ENCODE measurements at places on chromosomes 6 and 20. TPM values are rescaled to one million over a fixed set of nuclear protein-coding genes. Genes with fewer than 3 reads are reported as not detected.
A peak's percentile ranks its signal among the peaks of the same experiment; 100 is the strongest.

Gene NRSN1
- total RNA-seq, result 1.5 TPM

DNA sequence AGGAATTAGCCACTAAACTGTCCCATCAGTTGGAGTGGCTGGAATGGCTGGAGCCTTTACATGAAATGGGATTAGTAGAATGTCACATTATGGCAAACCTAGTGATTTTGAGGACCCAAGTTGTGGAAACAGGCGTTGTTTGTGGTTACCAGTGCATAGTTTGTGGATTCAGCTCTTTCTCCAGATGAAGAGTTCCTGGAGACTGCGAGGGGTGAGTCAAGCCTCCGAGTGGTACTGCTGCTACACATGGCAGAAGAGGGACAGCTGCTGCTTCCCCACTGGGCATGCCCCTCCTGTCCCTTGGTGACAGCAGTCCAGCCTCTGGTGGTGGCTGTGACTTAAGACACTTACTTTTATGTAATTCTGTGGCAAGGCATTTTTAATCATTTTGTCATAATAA, 94.2 kb upstream of the SCP2D1 start:
- no peak overlapping the region for H3K4me3 ChIP-seq
- no peak for DNase-seq
- H3K4me1 ChIP-seq, result no peaks in the 10 kb centered on the region
- no peaks in the 10 kb centered on the region for H3K36me3 ChIP-seq
- no peaks in the 10 kb centered on the region for H3K27me3 ChIP-seq

GRCh38 chr6:44733868-44734267, 346.4 kb downstream of the CDC5L start:
- peaks cover 5% of the 10 kb centered on the region for H3K4me1 ChIP-seq
- H3K36me3 ChIP-seq, result no peaks in the 10 kb centered on the region
- no peak overlapping the region for H3K4me3 ChIP-seq
- H3K27me3 ChIP-seq, result no peaks in the 10 kb centered on the region

- DNase-seq, result peak; percentile 71
- no peaks in the 10 kb centered on the region for H3K36me3 ChIP-seq
These were observed 176.2 kb upstream of the SASH1 start for GRCh38 chr6:148166339-148166968.

DNA sequence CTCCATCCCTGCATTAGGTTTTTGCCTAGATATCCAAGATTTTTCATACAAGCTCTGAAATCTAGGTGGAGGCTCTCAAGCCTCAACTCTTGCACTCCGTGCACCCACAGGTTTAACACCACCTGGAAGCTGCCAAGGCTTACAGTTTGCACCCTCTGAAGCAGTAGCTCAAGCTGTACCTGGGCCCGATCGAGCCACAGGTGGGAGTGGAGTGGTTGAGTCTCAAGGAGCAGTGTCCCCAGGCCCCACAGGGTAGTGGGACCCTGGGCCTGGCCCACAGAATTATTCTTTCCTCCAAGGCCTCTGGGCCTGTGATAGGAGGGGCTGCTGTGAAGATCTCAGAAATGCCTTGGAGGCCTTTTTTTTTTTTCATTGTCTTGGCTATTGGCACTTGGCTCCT, 973.5 kb upstream of the MAP3K7 start:
- no peaks in the 10 kb centered on the region for H3K4me1 ChIP-seq
- no peak overlapping the region for H3K27ac ChIP-seq
- no peak for DNase-seq
- H3K36me3 ChIP-seq, result no peaks in the 10 kb centered on the region
- no peaks in the 10 kb centered on the region for H3K27me3 ChIP-seq

DNA sequence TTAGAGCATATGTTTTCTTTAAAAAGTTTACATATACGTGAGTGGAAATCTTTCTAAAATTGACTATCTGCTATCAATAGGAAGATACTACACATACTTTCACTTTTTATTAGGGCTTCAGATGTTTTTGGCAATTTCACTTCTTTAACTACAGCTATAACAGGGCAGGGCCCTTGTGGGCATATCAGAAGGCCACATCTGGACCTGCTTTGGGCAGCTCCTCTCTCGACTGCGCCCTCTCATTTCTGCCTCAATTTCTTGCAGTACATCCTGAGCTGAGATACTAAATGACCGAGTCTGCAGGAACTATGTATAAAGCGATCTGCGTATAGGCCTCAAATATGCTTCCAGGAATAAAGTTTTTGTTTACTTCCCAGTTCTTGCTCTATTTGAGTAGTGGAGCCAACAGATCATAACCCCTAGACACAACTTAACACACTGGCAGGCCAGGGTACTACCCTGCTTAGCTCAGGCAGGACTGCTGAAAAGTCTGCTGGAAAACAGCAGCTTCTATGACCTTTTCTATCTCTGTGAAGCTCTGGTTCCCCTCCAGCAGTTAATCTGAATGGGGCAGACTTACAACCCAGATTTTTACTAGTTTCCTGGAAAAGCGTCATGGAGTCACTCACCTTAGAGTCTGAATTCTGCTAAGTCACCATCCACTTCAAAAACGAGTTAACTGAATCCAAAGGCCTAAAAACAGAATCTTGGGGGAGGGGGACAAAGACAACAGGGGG, 12.7 kb downstream of the GCLC start:
- H3K4me3 ChIP-seq, result no peak overlapping the region
- DNase-seq, result no peak
- peak overlapping the region; percentile 83 for H3K27ac ChIP-seq
- H3K36me3 ChIP-seq, result no peaks in the 10 kb centered on the region
- peaks cover 74% of the 10 kb centered on the region for H3K4me1 ChIP-seq

- no peaks in the 10 kb centered on the region for H3K4me1 ChIP-seq
- no peak overlapping the region for H3K27ac ChIP-seq
- DNase-seq, result no peak
- no peak overlapping the region for H3K4me3 ChIP-seq
These were observed 107.1 kb downstream of the PTPRK start for GRCh38 chr6:128413291-128413690.

All from GM23338 (cell line).